NCI-H510A (cell line): ENCODE measurements at places on chromosomes 6 and 20.

- DNase-seq, result peak; percentile 52
Measured at GRCh38 chr20:36467076-36467999, 74.0 kb upstream of the MYL9 start.

DNA sequence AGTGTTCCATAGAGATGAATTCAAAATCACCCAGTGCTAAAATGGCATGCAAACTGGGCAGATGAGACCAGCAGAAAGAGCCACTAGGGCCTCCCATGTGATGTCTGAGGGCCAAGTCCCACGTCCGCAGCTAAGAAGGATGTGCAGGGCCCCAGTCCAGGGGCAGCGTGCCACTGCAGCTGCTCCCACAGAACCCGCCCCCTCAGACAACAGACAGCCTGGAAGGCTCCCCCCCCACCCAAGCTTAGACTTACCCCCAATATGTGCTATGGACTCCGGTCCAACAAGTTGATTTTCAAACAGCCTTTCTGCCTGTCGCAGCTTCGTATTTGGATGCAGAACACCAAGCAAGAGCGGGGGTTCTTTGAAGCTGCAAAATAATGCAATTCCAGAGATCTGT, 14.0 kb downstream of the APMAP start:
- DNase-seq, result no peak

DNA sequence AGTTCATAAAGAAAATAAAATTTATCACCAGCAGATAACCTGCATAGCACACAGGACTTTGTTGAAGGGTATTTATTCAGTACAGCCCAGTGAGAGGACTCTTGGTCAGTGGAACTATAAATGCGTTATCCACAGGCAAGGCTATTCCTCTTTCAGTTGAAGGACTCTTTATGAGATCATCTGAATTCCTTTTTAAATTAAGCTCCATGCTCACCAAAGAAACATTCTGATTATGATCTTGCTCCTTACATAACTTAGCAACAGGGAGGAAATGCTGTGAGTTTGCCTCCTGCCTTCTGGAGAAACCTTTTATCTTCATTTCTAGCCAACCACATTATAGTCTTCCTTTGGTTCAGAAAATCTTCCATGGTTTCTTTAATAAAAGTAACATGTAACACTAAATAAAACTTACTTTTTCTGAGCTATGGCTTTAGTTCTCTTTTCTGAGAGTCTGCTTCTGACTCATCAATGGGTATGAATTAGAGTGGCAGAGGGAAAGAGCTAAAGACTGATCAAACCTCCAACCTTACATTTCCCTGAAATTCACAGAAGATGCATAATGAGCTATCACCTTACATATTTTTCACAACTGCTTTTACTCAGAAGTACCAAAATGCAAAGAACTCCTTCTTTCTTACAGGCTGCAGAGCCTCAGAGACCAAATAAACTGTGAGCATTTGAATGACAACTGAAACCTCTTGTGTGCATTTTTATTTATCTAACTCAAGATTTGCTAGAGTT, 267.2 kb downstream of the ADGRG6 start:
- DNase-seq, result no peak

- no peak for DNase-seq
Measured at GRCh38 chr20:8808202-8808535, 260.7 kb upstream of the PLCB4 start.

DNA sequence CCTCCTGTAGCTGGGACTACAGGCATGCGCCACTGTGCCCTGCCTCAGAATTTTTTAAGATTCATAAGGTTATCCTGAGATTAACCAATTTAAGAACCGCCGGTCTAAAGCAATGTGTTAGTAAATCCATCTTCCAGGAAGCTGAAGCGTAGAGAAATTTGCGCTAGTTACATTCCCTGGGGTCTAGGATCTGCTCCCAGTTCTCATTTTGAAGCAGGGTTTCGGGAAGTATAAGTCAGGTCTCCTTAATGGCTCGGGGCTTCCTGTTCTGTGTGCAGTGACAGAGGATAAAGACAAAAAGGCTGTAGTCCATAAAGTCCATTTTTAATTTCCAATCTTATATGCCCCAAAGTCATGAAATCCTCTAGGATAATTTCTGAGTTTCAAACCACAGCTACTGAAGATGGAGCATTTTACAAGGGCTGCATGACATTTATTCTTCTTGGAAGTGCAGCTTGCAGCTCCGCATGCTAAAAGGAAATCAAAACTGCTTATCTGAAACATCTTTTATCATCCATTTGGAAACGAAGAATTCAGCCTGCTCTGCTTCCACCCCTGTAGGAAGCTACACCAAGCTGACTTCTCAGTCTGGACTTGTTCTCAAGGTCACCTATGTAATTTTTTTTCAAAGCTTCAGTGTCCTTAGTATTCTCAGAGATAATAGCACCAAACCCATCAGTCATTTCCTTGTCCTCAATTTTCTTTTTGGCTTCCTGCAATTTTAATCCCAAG, 326.1 kb downstream of the PRL start:
- DNase-seq, result no peak

- DNase-seq, result no peak
Measured at GRCh38 chr20:5095931-5096330, 23.8 kb downstream of the PCNA start.

DNA sequence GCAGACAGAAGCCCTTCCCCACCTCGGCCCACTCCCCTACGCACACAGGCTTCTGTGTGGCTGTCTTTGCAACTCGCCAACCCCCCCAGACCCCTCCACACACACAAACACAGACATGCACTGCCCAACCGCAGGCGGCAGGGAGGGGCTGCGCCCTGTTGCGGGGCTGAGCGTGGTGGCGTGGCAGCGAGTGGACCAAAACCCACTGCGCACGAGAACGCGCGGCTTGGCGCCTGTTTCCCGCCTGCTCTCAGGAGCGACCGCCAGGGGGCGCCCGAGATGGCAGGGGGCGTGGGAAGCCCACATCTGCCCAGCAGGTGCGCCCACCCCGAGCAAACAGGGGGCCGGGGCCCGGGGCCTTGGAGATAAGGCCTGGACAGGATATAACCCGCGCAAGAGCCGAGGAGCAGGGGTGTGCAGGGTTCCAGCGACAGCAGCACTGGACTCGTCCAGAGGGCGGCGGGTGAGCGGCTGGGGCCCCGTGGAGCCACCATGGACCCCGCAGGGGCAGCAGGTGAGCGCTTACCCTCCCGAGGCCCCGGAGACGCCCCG, at the start of gene RBPJL:
TSS of gene RBPJL (plus strand) at position 410 of the 552 bp plus-strand sequence. CDS start at position 493, 83 bp downstream.
- DNase-seq, result no peak

- DNase-seq, result no peak
Measured at GRCh38 chr6:154157706-154158105, 118.7 kb downstream of the OPRM1 start.

- no peak for DNase-seq
Measured at GRCh38 chr20:55515832-55516231, 489.5 kb downstream of the CBLN4 start.

DNA sequence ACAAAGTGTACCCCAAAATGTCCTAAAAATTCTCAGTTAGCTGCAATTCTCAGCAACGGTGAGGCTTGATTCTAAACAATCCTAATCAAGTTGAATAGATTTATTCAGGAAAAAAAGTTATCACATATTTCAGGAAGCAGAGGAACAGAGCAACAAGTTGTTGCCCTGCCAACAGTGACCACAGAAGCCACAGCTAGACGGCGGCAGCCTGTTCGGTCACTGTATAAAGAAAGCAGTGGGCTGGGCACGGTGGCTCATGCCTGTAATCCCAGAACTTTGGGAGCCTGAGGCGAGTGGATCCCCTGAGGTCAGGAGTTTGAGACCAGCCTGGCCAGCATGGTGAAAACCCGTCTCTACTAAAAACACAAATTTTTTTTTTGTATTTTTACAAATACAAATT, 171.2 kb upstream of the BMP5 start:
- no peak for DNase-seq

GRCh38 chr20:24785141-24786110, 163.6 kb upstream of the CST7 start:
- no peak for DNase-seq

DNA sequence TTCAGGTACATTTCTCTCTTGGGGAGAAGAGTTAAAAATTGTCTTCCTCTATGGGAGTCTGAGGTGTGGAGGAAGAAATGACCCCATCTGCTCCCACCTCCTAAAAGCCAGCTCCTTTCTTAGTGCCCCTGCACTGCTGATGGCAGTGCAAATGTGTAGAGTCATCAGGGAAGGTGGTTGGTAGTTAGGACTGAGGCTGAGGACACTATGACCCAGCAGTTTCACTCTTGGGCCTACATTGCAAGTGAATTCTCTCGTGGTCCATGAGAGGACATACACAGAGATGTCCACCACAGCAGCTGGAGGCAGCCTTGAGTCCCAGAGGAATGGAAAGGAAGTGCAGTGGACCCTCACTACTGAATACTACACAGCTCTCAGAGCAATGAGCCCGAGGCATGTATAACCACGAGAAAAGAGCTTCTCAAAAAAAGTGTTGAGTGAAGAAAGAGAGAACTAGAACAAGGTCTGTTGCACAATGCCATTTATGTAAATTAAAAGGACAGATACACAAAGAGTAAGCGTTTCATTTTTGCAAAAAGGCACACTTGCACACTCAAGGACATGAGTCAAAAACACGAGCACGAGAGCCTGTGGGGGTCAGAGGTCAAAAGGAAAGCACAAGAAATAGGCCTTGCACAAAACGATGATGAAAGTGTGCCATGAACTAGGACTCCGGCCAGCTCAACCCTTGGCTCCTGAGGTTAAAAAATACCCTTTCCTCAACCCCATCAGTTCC, 308.2 kb upstream of the PRND start:
- DNase-seq, result no peak

DNA sequence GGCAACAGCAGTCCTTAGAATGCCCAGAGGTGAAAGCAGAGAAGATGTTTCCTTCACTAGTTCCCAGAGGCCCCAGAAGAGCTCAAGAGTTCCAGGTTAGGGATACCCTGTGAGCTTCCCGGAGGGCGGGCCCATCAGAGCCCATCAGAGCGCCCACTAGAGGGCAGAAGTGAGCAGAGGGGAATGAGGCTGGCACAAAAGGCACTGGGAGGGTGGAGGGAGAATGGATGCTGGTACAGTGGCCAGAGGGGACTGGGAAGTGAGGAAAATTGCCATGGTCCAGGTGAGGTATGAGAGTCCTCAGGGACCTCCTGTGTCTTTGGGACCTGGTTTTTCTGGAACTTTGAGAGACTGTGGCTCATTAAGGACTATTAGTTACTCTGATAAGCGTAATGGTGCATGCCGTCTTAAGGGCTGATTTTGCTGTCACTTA, 57.3 kb downstream of the LINC00237 start:
- no peak for DNase-seq

- DNase-seq, result no peak
Measured at GRCh38 chr6:32882879-32883250, 28.9 kb downstream of the PSMB9 start.

GRCh38 chr6:42690151-42690702, 32.2 kb downstream of the PRPH2 start:
- DNase-seq, result no peak

- DNase-seq, result no peak
Measured at GRCh38 chr6:89522778-89523177, 89.8 kb downstream of the ANKRD6 start.

- no peak for DNase-seq
Measured at GRCh38 chr6:37258405-37259105, 611 bp upstream of the TMEM217 start.

- DNase-seq, result no peak
Measured at GRCh38 chr6:122804962-122805485, 16.0 kb downstream of the SMPDL3A start.

- DNase-seq, result no peak
Measured at GRCh38 chr6:125123468-125124048, 30.0 kb upstream of the TPD52L1 start.

GRCh38 chr6:85372188-85372914, 77.5 kb upstream of the NT5E start:
- DNase-seq, result no peak

DNA sequence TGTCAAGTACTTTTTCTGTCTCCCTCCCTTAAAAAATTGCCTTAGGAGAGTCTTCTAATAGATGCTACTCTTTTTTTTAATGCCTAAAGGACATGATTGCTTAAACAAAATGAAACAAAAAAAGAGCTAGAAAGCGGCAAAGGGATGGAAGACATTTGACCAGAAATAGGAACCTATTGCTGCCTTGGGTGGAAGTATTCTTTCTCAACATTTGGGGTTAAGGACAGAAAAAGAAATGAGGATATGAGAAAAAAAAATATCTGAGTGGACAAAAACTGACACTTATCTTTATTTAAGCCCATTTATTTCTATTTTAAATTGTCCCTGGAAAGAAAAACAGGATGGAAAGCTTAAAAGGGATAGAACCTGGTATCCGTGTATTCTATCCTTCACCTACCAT, 664.9 kb upstream of the CITED2 start:
- DNase-seq, result no peak

DNA sequence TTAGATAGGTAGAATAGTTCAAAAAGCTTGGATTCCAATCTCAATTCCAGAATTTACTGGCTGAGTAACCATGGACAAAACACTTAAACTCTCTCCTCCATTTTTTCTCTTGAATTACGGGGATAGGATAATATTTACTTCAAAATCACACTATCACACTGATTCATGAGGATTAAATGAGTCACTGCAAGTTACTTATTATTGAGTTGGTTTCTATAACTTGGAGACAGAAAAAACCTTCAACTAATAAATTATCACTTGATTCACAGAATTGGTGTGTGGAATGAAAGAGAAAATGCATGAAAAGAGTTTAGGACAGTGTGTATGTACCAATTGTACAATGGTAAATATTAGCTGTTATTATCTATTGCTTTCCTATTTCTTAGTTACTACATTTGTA, 585.2 kb downstream of the PHF3 start:
- no peak for DNase-seq

DNA sequence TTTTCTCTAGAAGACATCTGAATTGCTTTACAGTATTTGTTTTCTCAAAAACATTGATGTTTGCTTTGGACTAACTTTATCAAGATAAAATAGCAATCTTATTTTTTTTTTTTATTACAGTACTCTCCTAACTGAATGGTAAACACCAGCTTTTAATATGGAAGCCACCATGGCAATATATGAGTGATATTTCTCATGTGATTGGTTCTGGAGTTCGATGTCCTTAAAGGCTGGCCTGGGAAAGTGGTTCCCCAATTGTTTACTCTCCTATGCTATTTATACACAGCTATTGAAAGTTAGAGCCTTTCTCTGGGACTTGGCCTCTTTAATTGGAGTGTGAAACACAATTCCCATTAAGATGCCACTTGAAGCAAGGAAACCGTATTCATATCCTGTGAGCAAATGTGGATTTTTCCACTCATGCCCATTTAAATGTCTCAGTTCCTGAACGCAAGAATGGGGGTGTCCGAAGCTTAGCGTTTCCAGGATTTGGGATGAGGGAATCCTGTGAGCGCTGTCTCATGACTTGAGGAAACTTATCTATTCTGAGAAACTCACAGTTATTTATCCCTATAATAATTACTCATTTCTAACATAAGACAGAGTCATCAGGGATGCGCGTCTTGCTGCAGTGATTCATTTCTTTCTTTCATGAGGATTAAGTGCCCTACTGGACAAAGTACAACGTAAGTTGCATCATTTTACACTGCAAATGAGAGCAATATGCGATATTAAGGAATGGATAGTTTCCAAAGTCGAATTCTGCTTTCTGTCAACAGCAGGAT, 143.3 kb upstream of the PREP start:
- no peak for DNase-seq

GRCh38 chr6:31308845-31309175, 36.9 kb upstream of the HLA-C start:
- no peak for DNase-seq
